ENCODE measurements at places on chromosomes 4 and X.
A peak's percentile ranks its signal among the peaks of the same experiment; 100 is the strongest.

DNA sequence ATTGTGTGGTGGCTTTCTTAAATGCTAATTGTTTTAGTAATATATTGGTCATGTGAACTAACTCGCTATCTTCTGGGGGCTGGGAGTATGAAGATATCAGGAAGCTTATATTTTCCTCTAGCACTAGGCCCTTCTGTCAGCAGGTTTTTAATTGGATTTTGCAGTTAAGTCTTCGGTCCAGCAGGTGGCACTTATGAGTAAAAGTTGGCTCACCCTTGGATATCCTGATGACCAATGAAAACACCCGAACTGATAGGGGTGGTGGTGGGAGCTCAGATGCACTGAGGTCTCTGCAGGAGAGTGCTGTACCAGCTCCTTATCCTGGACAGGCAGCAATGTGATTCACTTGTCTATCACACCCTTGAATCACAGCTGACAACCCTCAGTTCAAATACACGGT, 1365.8 kb upstream of the DIAPH2 start:
- DNase-seq, result no peak

GRCh38 chr4:122826553-122827257, at the start of gene FGF2:
Gene FGF2 (plus strand): TSS chr4:122826831. CDS start chr4:122827175, 344 bp downstream.
- peak; percentile 24 for DNase-seq

- no peak for DNase-seq
Observed at GRCh38 chr4:19694812-19695211, 556.9 kb upstream of the SLIT2 start.

GRCh38 chr4:120432301-120432860, 365.7 kb upstream of the MAD2L1 start:
- no peak for DNase-seq

DNA sequence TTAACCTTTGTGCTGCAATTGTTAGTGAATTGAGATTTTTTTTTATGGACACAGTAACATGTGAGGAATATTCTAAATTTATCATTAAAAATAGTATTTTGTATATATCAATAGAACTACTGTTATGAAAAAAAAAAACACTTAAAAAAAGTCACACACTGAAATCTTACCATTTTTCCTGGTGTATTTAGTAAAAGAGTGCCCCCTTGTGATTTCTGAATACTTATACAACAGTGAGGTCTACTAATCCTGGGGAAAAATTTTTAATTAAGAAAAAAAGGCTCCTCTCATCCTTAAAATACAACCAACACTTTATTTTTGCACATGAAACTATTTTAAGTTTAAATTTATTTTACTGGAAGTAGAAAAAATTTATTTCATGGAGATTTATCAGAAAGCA, 56.4 kb upstream of the SPOCK3 start:
- DNase-seq, result no peak

GRCh38 chr4:102222838-102223409, 122.4 kb downstream of the SLC39A8 start:
- DNase-seq, result no peak

GRCh38 chr4:88251924-88252323, 32.4 kb downstream of the PPM1K start:
- DNase-seq, result no peak

Data from activated CD4-positive, alpha-beta T cell treated with anti-CD3 and anti-CD28 coated beads, Interleukin-2, amount 50 U/mL, for 48 hours (primary cell).